ENCODE measurements at places on chromosomes 6 and 20. TPM values are rescaled to one million over a fixed set of nuclear protein-coding genes. Genes with fewer than 3 reads are reported as not detected.
A peak's percentile ranks its signal among the peaks of the same experiment; 100 is the strongest.

Gene L3MBTL1
- total RNA-seq, result 4.8 TPM

GRCh38 chr20:33840759-33841435 is 29.7 kb downstream of the CHMP4B start:
- DNase-seq, result no peak

GRCh38 chr6:110351546-110351945 is 6.6 kb downstream of the METTL24 start:
- DNase-seq, result no peak

- DNase-seq, result peak; percentile 13
These were observed 40.9 kb upstream of the PKIB start for GRCh38 chr6:122569230-122569771.

DNA sequence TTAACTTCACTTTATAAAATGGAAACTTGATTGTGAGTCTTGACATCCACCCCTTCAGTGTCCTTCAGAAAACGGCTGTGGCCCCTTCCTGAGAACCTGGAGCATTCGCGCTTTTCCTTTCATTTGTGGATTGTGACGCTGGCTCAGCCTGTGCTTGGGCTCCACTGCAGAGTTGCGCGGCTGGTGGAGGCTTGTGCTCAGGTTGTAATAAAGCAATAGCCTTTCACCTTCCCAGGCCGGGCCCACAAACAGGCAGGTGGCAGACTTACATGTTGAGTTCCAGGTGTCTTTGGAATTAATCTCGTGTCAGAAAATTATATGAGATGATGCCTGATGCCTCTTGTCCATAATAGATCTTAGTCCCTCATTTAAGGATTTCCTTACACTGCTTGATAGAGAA is 199.9 kb downstream of the CDH4 start:
- no peak for DNase-seq

DNA sequence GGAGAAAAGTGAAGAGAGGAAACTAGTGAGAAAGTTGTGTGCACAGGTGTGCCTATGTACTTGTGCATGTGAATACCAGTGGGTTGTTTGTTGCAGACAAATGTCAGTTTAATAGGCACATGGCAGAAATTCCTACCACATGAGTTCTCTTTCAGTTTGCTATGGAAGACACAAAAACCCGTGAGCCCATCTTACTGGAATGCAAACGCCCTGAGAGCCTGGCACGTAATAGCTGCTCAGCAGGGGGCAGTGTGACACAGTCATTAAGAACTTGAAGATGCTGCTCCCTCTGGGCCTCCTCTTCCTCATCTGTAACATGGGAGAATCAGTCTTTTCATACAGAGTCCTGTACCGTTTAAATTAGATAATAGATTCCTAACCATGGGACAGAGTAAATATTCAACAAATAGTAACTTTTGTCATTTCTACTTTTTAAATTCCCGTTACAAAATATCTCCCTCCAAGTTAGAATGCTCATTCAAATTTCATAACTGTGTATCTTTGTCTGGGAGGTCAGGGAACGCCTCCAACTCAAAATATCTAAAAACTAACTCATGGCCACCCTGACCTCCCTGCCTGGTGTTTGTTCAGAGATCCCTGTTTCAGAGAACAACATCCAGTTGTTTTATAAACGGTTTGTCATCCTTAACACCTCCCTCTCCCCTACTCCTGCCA is 802.9 kb downstream of the MAFB start:
- peak; percentile 80 for DNase-seq

Gene OTOR
- not detected for total RNA-seq

Gene RRBP1
- 93.3 TPM for total RNA-seq

DNA sequence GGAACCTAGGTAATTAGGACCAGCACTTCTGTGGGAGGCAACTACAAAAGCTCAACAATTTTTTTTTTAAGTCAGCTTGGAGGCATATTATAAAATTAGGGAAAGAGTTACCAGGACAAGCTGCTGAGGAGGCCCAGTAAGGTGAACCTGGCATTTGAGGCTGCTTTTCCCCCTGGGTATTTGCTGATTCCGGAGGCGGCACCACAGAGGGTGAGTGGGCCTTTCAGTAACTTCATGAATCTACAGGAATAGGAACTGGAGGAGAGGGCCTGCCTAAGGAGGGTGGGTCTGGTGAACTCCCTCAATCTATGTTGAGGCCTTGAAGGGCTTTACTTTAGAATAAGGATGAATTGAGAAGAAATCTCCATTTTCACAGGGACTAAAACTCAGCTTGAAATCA is 14.6 kb downstream of the TSPYL4 start:
- DNase-seq, result no peak

Gene TDP2
- total RNA-seq, result 25.3 TPM

DNA sequence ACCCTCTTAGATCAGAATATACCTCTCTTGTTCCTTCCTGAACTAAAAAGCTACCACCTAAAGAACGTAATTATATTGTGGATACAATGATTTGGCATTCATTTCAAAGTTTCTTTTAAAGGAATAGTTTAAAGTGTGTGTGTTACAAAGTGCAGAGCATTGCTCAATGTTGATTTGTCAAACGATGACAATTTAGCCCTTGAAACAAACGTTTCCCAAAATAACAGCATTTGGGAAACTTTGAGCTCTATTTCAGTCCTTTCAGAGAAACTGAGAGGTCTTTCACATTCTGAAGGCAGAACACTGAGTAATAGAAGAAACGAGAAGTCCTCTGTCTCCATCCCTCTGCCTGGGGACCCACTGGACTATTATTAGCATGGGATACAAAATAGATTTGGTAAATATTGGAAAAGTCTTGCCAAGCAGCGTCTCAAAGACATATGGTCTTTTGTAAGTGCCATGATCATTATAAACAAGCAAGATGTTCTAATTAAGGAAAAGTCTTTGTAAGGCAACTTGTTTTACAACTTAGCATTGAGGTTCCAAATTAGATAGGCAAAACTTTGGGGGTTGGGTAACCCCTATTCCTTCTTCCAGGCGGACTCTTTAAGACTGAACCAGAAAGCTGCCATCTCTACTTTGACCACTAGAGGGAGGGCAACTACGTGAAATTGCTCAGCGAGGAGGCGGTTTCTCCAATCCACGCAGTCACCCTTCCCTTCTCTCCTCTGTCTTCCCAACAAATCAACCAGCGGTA is 208.8 kb downstream of the RNF144B start:
- DNase-seq, result peak; percentile 63

DNA sequence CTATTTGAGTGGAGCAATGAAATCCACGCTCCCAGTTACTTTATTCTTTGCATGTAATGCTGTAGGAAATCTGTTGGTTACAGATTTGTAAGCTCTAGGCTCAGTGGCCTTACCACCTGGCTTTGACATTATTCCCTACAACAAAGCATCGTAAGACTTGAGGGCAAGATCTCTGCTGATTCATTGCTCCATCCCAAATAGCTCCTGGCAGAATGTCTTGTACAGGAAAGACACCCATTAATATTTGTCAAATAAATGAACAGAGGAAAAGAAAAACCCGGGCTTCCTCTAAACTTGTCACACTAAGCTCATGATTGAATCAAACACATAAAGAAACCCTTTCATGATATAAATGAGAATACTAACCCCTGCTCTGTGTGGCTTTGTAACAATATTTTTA is 357.5 kb upstream of the RNF217 start:
- no peak for DNase-seq

Gene RIPOR3
- total RNA-seq, result 0.27 TPM

DNA sequence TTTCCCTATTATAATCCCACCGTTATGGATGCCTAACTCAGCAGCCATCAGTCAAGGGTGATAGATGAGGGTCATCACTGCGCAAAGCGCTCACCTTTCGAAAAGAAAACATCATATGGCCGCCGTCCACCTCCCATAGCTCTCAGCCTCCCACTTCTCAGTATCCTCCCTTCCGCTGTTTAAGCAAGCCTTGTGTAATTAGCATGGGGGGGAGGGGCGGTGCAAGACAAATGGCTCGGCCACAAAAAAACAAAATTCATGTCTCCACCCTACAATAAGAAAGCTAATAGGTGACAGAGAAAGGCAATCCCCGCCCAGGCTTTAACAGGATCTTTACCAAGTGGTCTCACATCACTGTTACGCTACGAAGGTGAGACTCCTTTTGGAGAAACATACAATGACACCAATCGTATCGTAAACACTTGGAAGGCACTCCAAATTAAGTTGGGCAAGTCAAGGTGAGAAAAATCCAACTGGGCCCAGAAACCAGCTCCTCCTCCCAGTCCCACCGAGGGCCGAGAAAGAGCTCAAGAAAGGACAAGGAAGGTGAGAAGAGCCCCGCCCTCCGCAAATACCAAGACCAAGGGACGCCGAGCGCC is 645 bp downstream of the DDX39B start:
- DNase-seq, result peak; percentile 77

DNA sequence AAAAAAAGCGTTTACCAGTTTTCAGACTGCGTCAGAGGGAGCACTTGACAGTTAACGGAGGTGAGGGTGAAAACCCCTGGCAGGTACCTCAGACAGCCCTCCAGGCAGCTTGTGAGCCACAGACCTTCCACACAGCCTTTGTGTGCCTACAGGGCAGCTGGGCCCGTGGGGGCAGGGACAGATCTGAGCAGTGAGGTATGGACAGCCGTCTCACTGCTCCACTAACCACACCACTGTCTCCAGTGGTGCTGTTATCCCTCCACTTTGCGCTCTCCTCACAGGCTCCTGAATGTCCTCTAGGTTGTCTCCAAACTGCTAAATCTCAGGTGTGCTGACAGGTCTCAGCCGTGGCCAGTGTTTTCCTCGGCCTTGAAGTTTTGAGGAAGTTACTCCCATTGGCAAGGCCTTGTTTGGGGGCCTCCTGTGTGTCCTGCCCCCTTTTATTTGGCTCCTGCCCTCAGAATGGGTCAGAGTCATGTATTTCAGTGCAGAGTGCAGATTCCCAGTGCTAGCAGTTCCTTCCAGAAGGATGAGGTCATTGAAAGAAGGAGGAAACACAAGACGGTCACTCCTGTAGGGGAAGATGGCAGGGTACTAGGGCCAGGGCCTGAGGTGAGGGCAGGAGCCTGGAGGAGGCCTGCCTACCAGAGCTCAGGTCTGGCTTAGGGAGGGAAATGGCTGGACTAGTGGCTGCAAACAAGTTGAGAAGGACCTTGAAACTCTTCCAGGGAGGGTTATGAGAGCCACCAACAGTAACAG is 11.8 kb downstream of the GFRA4 start:
- no peak for DNase-seq

GRCh38 chr6:86500035-86500434 is 437.3 kb upstream of the HTR1E start:
- DNase-seq, result no peak

GRCh38 chr20:44598423-44599305 is 16.3 kb downstream of the PKIG start:
- peak; percentile 51 for DNase-seq

DNA sequence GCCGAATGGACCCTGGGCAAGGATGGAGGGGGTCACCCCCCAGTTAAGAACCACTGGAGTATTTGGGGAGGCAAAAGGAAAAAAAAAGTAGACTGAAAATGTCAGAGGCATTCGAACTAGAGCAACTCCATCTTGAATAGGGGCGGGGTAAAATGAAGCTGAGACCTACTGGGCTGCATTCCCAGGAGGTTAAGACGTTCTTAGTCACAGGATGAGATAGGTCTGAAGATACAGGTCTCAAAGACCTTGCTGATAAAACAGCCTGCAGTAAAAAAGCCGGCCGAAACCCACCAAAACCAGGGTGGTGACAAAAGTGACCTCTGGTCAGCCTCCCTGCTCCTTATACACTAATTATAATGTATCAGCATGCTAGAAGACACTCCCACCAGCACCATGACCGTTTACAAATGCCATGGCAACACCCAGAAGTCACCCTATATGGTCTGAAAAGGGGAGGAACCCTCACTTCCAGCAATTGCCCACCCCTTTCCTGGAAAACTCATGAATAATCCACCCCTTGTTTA is 70.4 kb upstream of the KCNG1 start:
- DNase-seq, result peak; percentile 7

DNA sequence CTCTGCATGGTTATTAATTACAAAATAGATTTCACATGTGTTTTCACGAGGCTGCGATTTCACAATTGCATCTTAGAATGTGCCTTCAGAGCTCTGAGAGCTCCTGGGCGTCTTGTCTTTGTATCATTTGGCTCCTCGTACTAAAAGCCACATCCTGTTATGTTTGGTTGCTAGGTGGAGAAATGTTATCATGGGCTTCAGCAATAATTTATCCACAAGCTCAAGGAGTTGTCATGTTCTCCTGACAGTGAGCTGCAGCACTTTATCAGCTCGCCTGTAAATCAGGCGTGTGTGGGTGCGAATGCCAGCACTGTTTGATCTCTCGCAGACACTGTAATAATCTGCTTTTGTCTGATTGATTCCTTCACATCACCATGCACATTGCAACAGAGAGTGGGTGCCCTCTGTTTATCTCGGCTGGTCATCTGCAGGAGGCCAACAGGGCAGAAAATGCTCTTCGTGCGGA is 218.6 kb upstream of the ZFP64 start:
- DNase-seq, result peak; percentile 46

GRCh38 chr20:1712634-1713624 is 55.4 kb upstream of the SIRPG start:
- no peak for DNase-seq
